ENCODE measurements at places on chromosomes 1 and 21. TPM values are rescaled to one million over a fixed set of nuclear protein-coding genes. Genes with fewer than 3 reads are reported as not detected.

- no peak for DNase-seq
Observed at GRCh38 chr1:61746813-61747212, 4.5 kb downstream of the PATJ start.

- DNase-seq, result no peak
Observed at GRCh38 chr1:39657402-39657801, 14.5 kb downstream of the NT5C1A start.

DNA sequence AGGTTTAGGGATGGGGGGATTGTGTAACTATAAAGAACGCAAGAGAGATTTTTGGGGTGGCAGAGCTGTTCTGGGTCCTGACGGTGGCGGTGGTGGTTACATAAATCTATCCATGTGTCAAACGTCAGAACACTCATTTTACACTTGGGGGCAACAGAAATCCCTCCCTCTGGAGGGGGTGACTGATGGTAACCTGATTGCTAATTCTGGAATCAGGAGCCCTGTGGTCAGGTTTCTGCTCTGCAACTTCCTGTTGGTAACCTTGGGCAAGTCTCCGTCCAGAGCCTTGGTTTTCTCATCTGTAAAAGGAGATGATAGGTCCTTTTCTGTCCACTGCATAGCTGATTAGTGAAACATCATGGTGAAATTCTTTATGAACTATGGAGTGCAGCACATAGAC, 40.9 kb downstream of the ALPL start:
- DNase-seq, result no peak

The SLC45A1 gene
- total RNA-seq, result 0.81 TPM

GRCh38 chr21:44952929-44953627, 13.2 kb downstream of the SLX9 start:
- DNase-seq, result no peak

The C1orf116 gene
- total RNA-seq, result 0.21 TPM

DNA sequence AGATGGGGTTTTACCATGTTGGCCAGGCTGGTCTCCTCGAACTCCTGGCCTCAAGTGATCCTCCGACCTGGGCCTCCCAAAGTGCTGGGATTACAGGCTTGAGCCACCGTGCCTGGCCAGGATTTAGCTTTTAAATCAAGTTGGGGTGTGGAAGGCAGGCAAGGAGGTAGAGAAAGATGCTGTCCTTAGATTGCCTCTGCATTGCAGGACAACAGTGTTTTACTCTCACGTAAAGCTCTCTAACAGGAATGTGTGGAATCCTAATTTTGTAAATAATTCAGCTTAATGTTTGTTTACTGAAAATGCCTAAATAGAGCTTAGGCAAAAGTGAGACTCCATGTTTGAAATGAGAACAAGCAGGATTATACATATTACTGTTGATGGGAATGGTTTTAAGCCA, 29.5 kb upstream of the TGFB2 start:
- no peak for DNase-seq

The PACC1 gene
- total RNA-seq, result 11.7 TPM

The HFM1 gene
- not detected for total RNA-seq

The EVA1C gene
- 8.9 TPM for total RNA-seq

The ATP5PO gene
- 230 TPM for total RNA-seq

GRCh38 chr1:90710579-90711536, 6.2 kb downstream of the BARHL2 start:
- no peak for DNase-seq

- no peak for DNase-seq
Observed at GRCh38 chr1:21065851-21066250, 110.8 kb downstream of the EIF4G3 start.

GRCh38 chr1:189619682-189620332, 857.9 kb downstream of the BRINP3 start:
- no peak for DNase-seq

GRCh38 chr1:89975540-89976125, 19.3 kb upstream of the ZNF326 start:
- no peak for DNase-seq

- DNase-seq, result no peak
Observed at GRCh38 chr1:61604684-61605083, 120.3 kb downstream of the TM2D1 start.

DNA sequence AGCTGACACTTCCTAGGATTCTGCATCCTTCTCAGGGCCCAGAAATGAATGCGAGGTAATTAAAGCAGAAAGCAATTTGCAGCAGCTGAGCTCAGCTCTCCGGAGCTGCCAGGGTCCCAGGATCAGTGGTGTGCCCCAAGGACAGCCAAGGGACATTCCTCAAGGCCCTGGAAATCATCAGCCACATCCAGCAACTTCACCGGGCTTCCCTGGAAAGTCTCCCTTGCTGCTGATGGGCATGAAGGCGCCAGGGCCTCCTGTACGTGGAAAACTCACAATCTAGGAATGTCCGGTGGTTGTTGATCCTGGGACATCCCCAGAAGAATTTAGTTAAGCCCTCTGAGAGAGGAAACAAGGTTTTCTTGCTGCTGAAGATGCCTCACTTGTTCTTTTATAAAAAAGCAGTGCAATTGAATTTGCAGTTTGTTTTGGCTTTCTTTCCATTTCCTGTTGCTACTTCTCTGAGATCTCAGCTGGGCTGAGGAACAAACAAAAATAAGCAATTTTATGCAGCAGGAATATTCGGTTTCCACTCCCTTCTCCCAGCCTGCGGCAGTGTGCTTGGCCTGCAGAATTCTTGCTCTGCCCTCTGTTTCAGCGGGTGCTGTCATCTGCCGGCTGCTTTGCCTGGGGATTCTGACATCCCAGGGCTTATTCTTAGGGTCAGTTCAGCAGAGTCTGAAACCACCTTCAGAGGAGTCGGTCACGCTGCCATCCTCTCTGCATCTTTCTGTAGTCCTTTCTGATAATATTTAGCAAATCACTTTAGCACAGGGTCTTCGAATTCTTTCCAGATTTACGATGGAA, 85.9 kb downstream of the TCP10L start:
- no peak for DNase-seq

The THBS3 gene
- total RNA-seq, result 28.7 TPM

The FALEC gene
- not detected for total RNA-seq

DNA sequence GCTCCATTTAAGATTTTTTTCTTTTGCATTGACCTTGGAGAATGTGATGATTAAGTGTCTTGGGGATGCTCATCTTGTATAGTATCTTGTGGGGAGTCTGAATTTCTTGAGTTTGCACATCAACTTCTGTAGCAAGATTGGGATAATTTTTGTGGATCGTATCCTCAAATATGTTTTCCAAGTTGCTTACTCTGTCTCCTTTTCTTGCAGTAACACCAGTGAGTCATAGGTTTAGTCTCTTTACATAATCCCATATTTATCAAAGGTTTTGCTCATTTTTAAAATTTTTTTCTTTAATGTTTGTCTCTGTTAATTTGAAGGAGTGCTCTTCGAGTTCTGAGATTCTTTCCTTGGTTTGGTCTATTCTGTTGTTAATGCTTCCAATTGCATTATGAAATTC, 41.7 kb upstream of the ANGPTL1 start:
- no peak for DNase-seq

DNA sequence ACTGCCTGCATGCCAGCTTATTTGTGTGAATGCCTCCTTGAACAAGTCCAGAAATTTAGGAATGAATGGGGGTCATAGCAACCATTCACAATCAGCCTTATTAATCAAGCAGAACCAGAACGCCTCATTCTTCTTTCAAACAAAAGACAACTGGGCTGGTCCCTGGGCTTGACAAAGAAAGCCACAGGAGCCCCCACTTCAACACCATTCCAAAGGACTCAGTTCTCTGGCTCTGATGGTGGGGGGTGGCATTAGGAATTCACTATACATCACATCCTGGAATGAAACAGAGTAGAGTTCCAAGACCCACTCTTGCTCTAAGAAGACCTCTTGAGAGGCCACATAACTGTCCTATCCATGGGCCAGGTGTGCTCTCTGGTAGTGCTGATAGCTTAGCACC, 186.6 kb upstream of the ST6GALNAC5 start:
- DNase-seq, result no peak

GRCh38 chr1:95197616-95198252, 36.3 kb upstream of the RWDD3 start:
- no peak for DNase-seq

GRCh38 chr1:204466416-204467405, 27.9 kb downstream of the PIK3C2B start:
- DNase-seq, result no peak

The CCDC185 gene
- total RNA-seq, result not detected

DNA sequence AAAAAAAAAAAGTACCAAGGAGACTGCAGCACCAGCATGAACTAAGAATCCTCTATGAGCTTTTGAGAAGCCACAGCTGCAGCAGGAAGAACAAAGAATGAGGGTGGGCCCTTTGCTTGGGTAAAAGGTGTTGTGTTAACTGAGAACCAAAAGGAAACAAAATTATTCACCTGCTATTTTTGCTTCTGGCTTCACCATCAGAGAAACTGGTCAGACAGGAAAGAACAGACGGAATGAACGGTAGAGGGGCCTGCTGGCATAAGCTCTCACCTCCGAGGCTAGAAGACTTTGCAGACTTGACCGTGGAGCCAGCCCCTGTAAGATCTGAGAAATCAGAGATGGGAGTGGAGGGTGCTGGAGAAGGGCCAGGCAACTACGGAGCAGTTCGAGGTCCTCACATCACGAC, 27.6 kb downstream of the IL10RB start:
- DNase-seq, result no peak

The CLDN17 gene
- not detected for total RNA-seq

- DNase-seq, result peak; percentile 28
Observed at GRCh38 chr1:175157200-175157599, 35.4 kb downstream of the KIAA0040 start.

The KIF21B gene
- total RNA-seq, result 91.7 TPM

DNA sequence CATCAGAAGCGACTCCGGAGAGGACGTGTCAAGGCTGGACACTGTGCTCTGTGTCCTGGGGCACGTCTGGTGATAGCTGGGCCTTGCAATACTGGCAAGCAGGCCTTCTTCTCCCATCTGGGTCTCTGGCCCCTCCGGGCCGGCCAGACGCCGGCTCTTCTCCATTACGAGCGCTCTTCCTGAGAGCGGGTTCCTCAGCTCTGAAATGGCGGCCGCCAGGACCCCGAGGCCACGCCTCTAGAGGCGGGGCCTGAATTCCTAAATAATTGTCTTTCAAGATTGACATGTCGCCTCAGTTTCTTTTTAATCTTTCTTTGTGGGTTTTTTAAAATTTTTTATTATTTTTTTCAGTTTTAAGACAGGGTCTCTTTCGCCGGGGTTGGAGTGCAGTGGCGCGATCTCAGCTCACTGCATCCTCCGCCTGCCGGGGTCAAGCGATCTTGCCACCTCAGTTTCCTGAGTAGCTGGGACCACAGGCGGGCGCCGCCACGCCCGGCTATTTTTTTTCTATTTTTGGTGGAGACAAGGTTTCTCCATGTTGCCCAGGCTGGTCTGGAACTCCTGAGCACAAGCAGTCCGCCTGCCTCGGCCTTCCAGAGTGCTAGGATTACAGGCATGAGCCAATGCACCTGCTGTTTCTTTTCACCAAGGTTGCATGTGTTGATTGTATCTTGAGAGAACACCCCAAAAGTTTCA, 9.2 kb downstream of the RNF2 start:
- no peak for DNase-seq

DNA sequence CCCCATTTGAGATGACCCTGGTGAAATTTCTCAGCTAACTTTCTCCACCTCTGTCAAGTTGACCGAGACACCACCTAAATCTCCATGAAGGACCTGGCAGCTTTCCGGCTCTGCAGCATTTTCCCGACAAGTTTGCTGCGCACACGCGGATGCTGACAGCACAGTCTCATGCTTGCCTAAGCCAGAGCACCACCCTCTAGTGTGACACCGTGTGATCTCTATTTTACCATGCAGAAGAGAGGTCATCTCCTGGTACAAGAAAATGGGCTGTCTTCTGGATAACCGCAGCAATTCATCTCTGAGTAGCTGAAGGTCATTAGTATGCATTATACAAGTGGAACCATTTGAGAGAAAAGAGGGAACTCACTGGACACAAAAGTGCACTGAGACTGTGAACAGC, 38.9 kb upstream of the H6PD start:
- no peak for DNase-seq

The IL22RA1 gene
- total RNA-seq, result not detected

DNA sequence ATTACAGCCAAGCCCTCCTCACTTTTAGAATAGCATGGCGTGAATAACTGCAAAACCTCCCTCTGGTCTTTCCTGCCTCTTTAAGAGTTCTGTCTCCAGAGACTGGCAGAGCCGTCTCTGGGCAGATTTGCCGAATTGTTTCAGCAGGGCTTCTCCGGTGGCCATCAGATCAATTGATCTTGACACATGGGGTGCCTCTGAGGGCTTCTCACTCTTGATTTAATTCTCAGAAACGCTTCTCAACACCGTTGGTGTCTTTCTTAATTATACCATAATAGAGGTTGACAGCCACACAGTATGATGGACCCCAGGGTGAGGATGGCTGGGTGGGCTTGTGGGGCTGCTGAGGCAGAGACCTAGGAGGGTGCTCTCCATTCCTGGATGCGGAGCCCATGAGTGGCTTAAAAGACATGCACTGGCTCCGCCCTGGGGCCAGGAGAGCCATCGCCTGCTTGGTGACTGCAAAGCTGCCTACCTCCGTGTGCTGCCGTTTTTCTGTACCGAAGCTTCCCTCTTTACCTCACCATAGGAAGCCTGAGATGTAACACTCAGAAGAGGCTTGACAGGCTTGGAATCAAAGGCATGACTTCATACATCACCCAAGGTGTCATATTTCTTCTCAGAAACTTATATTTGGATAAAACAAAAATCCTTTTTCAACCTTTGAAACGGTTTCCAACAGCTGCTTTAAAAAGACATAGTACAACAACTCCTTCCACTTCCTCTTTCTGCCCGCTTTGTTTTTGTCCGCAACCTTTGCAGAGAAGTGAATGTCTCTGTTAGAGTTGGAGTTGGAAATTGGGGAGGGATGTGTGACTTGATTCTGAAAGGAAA, 82.9 kb downstream of the GALNT2 start:
- DNase-seq, result no peak

The HLX gene
- total RNA-seq, result 2.0 TPM

- no peak for DNase-seq
Observed at GRCh38 chr1:191882870-191883269, 275.4 kb upstream of the RGS18 start.

The ELAPOR1 gene
- 10.2 TPM for total RNA-seq
